ENCODE measurements at places on chromosomes 12 and 14.

DNA sequence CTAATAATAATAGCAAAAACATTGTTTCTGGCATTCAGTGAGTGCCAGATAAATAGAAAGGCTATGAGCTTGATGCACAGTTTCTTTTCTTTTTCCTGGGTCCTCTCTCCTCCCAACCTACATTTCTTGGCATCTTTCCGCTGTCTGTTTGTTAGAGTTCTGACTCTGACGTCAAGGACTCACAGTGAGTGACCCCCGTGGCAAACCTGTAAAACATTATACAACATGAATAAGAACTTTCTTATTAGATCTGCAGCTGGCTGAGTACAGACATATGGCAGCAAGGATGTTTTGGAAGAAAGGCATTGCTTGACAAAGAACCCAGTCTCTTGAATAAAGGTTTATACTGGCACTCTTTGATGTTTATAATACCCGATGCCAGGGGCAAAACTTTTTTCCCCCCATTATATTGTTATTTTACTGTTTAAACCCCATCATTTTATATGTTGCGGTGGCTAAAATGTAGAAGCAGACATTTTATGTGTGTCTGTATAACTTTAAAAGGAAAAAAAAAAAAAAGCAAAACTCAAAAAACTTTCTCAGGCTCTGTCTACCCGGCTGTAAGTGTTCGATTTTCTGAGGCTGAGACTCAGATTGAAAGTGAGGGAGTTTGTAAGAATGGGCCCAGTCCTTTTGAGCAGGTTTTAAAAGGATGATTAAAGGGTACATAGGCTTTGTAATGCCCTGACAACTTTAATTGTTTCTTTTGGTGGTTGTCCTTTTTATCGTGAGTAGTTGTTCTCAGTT lies 159.3 kb downstream of the PDE3A start:
- no peak for DNase-seq

DNA sequence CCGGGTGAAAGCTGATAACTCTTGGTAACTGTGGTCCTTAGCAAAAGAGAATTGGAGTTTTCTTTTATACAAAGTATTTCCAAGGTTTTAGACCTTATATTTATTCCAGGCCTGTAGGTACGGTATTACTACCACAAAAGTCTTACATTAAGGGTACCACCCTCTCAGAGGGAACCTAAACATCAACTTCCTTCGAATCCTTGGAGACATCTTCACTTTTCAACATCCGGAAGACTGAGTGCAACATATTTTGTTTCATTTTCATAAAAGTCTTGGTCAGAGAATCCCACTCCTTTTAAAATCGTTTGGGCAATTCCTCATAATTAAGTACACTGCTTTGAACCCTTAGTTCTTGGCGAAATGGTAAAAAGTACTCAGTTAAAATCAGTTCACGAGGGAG lies 1.2 kb downstream of the CNOT2 start:
- no peak for DNase-seq

- DNase-seq: no peak
These were observed 196.5 kb downstream of the NOVA1 start for GRCh38 chr14:26401179-26401968.

DNA sequence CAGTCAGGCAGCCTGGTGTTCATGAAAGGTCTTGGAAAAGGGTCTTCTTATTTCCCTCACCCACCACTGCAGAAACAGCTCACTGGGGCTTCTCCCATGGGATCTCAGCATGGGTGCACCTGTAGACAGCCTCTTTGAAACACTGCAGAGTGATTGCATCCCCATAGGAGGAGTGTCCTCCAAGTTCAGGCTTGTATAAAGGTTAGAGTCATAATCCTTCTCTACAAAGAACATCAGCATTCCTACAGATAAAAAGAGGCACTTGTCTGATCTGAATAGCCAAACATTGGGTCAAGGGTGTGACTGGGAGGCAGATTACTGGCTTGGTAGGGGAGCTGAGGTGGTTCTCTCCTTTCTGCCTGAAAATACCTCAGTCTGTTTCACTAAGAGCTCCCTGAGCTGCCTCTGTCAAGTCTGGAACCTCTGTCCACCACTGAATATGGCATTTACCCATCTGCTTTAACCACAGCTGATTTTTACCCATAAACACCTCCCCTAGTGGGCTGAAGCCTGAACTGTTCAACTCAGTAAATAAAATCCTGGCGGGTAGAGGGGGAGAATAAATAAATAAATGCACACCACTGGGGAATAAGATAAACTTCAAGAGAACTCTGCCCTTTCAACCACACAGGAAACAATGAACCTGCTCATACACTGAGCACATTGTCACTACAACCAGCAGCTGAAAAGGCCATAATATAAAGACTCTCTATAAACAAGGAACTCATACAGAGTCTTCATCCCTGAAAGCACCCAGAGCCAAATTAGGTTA lies 120.7 kb upstream of the SCAF11 start:
- no peak for DNase-seq

DNA sequence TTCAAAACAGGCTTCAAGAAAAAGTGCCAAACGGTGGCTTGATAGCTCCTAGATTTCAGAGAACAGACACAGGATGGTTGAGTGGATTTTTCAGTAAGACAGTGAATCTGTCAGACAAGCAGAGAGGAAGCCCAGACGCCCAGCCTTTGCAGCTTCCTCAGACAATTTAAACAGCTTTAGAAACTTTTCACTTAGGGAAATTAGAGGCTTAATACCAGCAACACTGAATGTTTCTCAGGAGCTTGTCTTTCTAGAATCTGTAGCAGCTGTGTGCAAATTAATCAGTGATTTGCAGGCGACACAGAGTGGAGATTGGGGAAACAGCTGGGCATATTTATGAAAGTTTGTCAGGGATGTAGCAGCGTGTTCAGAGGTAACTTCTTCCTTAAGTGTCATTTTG lies 362.1 kb downstream of the GALC start:
- no peak for DNase-seq

- no peak for DNase-seq
These were observed 631.1 kb upstream of the TMEM132C start for GRCh38 chr12:127635838-127636237.

DNA sequence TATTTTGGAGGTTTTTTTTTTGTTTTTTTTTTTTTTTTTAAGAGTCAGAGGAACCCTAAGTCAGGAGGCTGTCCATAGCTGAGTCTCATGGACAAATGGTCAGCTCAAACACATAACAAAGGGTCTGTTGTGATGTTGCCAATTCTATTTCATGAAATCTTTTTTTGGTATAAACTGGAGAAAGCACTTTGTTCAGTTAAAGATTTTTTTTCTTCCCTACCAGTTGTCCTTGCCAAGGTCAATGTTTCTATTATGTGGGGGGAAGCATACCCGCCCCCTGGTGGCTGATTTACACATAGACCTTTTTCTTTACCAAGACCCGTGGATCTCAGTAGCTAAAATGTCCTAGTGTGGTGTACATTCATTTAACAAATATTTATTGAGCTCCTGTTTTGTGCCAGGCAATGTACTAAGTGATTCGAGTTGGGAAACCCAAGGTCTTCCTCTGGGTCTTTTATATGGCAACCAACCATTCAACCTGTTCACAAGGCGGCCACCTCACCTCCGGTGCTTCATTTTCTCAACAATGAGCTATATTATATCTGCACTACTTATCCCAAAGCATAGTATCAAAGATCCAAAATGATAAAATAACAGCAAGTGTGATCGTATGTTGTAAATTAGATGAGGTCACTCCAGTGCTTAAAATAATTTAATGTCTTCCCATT lies 214.5 kb downstream of the PAH start:
- no peak for DNase-seq

DNA sequence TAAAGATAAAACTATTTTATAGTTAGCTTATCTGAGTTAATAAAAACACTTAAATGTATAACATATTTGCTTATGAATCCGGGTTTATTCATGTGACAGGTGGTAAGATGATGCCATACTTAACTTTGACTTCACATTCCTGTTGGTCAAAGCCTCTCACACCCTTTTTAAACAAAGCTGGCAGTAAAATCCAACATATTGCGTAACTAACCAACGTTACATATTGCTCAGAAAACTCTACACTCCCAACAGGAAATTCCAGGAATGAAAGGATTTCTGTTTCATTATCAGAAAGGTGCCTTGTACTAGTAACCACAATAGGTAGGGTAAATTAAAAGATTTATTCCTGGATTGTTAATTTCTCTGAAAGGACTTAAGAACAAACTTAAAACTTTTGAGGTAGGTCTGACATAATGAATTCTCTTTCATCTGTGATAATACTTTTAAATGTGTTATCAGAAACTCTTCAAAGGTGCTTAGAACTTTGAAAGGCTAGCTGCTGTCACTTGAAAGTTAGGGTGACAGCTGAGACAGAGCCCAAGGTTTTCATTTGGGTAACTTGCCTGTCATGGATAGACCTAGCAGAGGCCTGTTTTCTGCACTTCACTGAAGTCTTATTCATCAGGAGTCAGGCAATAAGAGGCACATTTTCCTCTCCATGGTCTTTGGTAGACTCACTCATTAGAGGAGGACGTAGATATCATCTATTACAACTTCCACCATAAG lies 23.8 kb upstream of the CATSPERB start:
- no peak for DNase-seq

DNA sequence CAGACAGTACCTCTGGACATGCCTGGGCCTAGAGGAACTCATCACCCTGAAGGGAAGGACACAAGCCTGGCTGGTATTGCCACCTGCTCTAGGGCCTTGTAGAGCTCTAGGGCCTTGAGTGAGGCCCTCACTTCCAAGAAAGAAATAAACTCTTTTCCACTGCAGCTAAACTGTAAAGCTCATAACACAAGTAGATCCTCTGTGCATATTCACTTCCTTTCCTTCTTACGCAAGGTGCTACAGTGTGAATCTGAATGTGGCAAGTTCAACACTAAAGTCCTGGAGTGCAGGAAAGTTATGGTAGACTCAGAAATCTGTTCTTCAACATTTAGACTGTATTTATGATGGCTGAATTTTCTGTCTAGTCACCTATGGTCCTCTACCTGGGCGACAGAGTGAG lies 14.5 kb downstream of the RNASE3 start:
- DNase-seq: no peak

- no peak for DNase-seq
These were observed 362.1 kb downstream of the RAD51B start for GRCh38 chr14:68181519-68182326.

- DNase-seq: no peak
These were observed 31.9 kb downstream of the JAG2 start for GRCh38 chr14:105136401-105137322.

DNA sequence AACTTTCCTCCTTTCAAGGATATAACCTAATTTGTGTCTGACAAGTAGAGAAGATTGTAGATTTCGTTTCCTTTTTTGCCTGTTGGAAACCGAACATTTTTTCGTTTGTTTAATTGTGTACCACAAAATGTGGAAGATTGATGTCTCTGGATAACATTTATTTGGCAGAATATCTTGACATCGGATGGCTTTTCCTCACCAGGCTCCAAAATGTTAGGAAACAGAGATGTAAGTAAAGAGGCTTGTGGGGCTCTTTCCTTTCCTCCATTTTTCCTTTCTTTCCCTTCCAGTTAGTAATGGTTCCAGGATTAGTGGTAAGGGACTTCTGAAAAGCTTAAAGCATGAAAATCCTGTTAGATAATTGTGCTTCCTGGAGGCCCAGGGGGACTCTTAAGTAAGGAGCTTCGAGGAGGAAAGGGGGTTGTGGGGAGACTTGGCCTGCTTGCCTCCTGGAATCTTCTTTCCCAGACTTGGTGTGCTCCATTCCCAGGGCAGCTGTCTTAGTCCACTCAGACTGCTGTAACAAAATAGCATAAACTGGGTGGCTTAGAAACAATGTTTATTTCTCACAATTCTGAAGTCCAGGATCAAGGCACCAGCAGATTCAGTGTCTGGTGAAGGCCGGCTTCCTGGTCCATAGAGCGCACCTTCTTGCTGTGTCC lies 243.1 kb upstream of the PWP1 start:
- DNase-seq: no peak

- DNase-seq: no peak
These were observed 1.4 kb downstream of the PPM1A start for GRCh38 chr14:60250257-60251035.

DNA sequence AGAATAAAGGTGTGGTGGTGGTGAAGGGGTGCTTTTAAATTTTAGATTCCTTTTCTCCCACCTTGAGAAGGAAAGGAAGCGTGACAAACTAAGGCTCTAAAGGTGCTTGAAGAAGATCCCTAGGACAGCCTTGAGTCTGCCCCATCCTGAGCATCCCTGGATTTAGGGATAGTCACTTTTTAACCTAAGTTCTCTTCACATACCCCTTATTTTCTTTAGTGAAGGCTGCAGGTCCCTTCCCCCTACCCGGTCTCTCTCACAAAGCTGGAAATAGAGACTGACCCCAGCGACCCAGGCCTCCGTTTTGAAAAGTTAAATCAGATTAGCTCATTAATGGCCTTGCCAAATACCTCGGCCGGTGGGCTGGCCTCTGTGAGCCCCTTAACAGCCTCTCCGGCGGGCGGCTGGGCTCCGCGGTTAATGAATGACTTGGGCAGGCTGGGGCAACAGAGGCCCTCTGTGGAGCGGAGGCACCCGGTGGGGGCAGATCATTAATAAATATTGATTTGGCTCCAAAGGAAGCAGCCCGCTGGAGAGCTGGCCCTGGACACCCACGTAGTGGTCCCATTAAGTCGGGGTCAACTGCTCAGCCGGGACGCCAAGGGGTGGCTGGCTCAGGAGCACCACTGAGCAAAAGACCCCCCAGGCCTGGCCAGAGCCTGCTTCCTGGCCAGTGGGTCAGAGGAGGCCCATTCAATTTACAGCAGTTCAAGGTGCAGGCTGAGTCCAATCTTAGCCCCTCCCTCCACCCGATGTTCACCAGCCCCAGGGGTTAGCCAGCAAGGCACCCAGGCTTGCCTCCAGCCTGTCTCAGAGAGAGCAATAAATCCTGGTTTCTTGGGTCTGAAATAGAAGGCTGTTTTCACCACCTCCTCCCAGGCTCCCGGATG lies 31.8 kb downstream of the PAH start:
- DNase-seq: no peak

GRCh38 chr14:77889971-77890442 lies 90.1 kb downstream of the ADCK1 start:
- DNase-seq: no peak

DNA sequence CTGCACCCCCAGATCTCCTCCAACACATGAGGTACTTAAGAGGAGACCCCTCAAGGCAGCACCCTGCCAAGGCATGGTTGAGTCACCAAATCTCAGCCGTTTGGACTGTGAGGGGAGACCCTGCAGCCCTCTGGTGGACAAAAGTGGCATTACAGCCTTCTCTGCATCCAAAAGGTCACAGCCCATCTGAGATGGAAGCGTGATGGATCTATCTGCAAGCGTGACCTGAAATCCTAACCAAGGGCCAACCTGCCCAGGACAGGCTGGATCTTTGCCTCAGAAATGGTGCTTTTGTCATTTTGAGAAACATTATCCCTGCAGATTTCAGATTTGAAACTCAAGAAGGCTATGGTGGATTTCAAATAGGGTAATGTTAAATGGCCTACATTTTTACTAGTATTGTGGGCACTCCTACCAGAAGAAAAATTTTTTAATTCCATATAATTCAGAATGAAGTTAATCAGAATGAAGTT lies 23.7 kb upstream of the DHRS4 start:
- DNase-seq: no peak

- DNase-seq: no peak
These were observed 31.0 kb downstream of the PEBP1 start for GRCh38 chr12:118166946-118167345.

DNA sequence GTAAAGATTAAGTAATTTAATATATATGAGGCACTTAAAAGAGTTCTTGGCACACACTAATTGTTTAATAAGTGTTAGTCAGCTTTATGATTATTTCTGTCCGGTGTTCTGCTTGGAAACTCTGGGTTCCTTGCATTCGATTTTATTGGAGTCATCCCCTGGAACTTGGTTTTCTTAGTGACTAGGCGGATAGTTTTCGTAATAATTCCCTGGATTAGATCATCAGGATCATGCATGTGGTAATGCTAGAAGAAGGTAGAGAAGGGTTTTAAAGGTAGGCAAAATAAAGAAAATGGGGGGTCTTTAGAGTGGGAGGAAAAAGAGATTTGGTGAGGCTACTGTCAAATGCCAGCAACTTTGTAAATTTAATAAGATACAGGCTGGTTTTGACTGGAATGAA lies 88.4 kb downstream of the MYF5 start:
- no peak for DNase-seq
